ENCODE measurements at places on chromosomes 7 and 10. TPM values are rescaled to one million over a fixed set of nuclear protein-coding genes. Genes with fewer than 3 reads are reported as not detected.

GRCh38 chr10:73768881-73769280, 13.0 kb upstream of the CHCHD1 start:
- DNase-seq: no peak

DNA sequence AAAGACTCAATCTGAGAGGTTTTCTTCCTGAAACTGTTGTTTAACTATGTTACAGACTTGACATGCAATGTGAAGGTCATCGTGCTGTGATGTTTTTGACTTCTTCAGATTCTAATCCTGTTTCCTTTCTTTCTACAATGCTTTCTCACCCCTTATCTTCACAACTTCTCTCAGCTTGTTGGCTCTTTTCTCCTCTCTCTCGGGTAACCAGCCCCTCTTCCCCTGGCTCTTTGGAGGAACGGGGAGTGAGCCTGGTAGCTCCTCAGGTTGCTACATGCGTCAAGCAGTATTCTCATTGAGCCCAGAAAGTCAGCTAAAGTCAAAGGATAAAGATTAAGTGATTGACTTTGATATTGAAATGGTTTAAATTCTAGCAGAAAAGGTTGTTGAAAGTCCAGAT, 40.1 kb downstream of the SEC23IP start:
- DNase-seq: no peak

DNA sequence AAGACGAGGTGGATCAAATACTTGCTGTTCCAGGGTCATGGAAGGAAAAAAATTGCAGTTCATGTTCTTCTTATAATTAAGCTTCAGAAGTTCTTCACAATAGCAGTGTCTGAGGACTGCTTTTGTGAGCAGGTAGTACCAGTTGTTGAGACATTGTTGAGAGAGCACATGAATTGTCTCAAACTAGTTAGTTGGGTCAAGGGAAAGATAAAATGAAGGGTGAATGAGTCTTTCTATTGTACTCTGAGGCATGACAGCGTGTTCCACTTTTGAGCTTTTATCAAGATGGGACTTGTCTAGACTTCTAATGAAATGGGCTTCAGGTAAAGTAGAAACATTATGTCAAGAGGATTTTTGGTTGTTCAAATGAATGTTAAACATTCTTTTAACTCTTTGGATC, 26.0 kb downstream of the KAT6B start:
- no peak for DNase-seq

The FGFR2 gene
- 49.9 TPM for total RNA-seq

The OR2A5 gene
- under 0.01 TPM for total RNA-seq

DNA sequence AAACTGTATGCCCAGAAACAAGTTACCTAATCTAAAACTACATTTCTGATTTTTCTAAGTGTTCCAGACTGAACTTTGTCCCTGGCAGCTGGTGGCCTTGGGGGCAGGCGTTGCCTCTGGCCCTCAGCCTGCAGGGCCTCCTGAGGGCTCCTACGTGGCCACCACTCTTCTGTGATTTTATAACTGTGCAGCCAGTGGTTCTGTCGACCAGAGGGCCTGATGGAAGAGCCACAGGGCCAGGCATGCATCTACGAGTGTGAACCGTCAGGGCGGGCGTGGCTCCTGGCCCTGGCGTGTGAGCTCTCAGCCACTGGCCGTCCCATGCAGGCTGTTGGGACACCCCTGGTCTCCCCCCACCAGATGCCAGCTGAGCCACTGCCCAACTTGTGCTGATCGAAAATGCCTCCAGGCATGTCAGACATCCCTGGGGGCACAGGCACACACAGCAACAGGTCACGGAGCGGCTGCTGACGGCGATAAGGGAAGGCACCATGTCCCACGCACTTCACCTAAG, 173.4 kb downstream of the ZMYND11 start:
- DNase-seq: peak; percentile 65

- no peak for DNase-seq
Measured at GRCh38 chr7:131950758-131951157, 394.3 kb upstream of the PODXL start.

DNA sequence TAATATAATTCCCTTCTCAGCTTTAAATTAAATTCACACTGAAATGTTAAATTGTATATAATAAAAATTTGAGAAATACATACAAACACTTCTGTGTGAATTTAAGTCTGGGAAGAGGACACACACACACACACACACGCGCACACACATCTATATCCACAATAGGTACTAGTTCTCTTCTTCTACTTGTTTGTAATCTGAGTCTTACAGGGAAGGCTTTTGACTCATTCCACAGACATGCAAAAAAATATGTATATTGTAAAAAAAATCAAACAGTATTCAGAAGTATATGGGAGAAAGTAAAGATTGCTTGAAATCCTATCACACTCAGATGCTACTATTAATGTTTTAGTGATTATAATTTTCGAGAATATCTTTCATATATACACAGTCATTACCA, 276.2 kb downstream of the MDFIC start:
- DNase-seq: no peak

The HECTD2 gene
- 11.7 TPM for total RNA-seq

DNA sequence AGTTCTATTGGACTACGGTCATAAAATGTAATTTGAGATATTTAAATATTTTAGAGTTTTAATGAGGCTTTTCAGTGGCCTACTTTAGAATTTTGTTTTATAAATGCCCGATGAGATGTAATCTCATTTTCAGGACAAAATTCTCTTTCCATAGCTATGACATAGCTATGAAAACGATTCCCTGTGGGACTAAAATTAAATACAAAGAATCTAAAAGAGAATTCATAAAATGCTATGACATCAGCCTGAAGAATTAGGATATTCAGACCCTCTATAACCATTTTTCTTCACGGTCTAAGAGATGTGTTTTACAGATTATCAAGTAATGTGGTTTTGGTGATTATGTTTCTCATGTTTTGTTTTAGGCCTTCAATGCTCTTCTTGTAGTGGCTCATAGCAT, 48.2 kb upstream of the ODAD2 start:
- no peak for DNase-seq

DNA sequence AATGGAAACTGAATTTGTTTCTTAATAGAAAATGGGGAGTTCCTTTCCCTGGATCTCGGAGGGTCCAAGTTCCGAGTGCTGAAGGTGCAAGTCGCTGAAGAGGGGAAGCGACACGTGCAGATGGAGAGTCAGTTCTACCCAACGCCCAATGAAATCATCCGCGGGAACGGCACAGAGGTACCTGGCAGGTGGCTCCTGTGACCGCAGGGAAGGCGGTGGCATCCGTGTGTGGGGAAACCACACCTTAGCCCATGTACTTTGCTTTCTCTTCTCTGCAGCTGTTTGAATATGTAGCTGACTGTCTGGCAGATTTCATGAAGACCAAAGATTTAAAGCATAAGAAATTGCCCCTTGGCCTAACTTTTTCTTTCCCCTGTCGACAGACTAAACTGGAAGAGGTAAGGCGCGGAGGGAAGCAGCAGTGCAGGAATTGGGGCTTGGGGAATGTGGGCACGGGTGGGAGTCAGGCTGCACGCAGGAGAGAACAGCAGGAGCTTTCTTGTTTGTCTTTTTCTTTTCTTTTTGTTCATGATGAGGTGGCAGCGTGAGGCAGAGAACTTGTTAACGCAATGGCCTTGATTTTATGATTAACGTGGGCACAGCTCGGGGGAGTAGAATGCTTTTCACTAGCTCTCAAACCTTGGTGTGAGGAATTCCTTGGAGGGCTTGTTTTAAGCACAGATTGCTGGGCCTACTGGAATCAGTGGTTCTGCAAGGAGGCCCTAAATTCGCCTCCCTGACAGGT, 12.8 kb downstream of the HKDC1 start:
- no peak for DNase-seq

DNA sequence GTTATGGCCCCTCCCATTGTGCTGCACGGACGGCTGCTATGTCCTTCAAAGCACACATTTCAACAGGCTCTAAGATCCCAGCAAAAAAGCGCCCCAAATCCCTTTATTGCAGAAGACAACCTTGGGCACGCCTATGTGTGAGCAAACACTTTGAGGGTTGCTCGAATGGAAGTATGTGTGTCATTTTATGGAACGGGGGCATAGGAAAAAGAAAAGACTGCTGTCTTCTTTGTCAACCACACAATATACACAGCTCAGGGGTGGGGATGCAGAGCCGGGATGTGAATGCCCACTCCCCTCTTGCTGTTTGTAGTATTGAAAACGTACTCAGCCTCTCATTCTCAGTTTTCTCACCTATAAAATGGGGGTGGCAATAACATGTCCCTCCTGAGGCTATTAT, 32.0 kb downstream of the C10orf53 start:
- DNase-seq: no peak

The EFCAB10 gene
- not detected for total RNA-seq

GRCh38 chr7:155258226-155258560, 39.5 kb upstream of the INSIG1 start:
- peak; percentile 45 for DNase-seq

DNA sequence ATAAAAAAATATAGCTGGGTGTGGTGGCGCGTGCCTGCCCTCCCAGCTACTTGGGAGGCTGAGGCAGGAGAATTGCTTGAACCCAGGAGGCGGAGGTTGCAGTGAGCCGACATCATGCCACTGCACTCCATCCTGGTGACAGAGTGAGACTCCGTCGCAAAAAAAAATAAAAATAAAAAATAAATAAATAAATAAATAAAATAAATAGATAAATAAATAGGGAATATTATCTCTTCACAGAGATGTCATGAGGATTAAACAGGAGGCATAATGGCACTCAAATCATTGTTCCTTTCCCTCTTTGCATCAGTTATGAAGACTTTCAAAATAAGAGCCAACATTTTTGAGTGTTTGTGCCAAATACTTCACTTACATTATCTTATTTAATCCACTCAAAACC, 32.0 kb upstream of the BMPR1A start:
- no peak for DNase-seq

All from adrenal gland (tissue), 19 donors.